ENCODE measurements at places on chromosomes 12 and 14. TPM values are rescaled to one million over a fixed set of nuclear protein-coding genes. Genes with fewer than 3 reads are reported as not detected.

GRCh38 chr12:62684570-62685295 lies 218.1 kb downstream of the MON2 start:
- H3K4me3 ChIP-seq = no peak overlapping the region
- H3K36me3 ChIP-seq = no peaks in the 10 kb centered on the region
- H3K27ac ChIP-seq = no peak overlapping the region
- no peaks in the 10 kb centered on the region for H3K27me3 ChIP-seq

GRCh38 chr12:27282754-27283153 lies 38.7 kb downstream of the STK38L start:
- DNase-seq = no peak
- H3K4me3 ChIP-seq = no peak overlapping the region
- H3K27ac ChIP-seq = no peak overlapping the region
- peaks cover 1% of the 10 kb centered on the region for H3K4me1 ChIP-seq
- no peaks in the 10 kb centered on the region for H3K27me3 ChIP-seq

DNA sequence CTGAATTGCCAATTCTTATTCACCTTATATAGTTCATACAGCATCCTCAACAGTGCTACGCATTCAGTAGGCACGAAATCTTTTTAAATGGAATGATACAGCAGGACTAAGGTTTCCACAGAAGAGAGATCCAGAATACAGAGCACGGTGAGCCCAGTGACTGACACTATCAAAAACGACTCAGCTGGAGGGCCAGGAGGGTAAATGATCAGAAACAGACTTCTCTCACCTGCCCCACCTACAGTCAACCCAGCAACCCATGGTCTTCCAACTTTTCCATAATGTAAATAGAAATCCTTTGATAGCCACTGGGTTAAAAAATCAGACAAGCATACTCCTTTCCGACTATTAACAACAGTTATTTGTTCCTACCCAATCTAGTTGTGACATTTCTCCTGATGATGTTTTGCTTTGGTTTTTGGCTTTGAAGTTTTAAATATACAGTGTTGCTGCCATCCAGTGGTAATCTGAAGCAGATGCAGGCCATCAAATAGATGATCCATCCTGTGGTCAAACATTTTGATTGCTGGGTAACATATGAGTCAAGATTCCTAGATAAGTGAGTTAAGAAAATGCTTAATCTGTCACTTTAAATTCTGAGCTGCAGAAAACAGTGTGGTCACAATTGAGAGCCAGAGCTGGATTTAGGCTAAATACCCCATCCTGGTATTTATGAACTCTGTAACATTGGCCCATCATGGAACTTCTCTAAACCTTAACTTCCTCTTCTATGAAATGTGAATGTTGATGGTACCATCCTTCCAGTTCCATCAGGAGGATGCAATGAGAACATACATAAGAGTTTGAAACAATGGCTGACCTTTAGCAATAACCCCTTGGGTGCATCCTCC lies 42.0 kb downstream of the GPHB5 start:
- no peaks in the 10 kb centered on the region for H3K4me1 ChIP-seq
- no peak overlapping the region for H3K27ac ChIP-seq
- H3K4me3 ChIP-seq = no peak overlapping the region

DNA sequence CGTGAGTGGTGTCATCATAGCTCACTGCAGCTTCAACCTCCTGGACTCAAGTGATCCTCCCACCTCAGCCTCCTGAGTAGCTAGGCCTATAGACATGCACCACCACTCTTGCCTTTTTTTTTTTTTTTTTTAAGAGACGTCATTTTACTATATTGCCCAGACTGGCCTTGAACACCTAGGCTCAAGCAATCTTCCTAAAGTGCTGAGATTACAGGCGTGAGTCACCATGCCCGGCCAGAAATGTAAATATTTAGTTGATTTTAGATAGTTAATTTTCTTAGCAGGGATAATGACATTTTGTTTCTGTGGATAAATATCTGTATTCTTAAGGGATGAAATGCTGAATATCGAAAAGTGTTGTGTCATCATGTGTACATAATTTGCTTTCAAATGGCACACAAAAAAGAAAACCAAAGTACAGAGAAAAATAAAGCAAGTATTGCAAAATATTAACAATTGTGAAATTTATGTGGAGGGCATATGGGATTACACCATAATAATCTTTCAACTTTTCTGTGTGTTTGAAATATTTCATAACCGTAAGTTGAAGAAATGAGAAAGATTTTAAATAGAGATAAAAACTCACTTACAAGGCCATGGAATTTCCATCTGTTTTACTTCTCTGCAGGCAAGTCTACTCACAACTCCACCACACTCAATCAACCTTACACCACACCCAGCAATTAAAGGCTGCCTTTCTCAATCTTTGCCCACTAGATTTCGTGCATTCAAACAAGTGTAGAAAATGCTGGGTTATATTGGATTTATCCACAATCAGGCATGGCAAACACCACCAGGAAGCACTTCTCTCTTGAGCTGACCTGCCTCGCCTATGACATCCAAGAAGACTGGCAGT lies 93.7 kb downstream of the SPTSSA start:
- H3K4me1 ChIP-seq = peaks cover 14% of the 10 kb centered on the region
- H3K27ac ChIP-seq = no peak overlapping the region
- H3K27me3 ChIP-seq = no peaks in the 10 kb centered on the region
- H3K4me3 ChIP-seq = no peak overlapping the region

GRCh38 chr14:42011221-42011620 lies 404.5 kb downstream of the LRFN5 start:
- H3K36me3 ChIP-seq = no peaks in the 10 kb centered on the region
- no peak overlapping the region for H3K4me3 ChIP-seq
- H3K4me1 ChIP-seq = no peaks in the 10 kb centered on the region
- H3K27ac ChIP-seq = no peak overlapping the region
- no peaks in the 10 kb centered on the region for H3K27me3 ChIP-seq

DNA sequence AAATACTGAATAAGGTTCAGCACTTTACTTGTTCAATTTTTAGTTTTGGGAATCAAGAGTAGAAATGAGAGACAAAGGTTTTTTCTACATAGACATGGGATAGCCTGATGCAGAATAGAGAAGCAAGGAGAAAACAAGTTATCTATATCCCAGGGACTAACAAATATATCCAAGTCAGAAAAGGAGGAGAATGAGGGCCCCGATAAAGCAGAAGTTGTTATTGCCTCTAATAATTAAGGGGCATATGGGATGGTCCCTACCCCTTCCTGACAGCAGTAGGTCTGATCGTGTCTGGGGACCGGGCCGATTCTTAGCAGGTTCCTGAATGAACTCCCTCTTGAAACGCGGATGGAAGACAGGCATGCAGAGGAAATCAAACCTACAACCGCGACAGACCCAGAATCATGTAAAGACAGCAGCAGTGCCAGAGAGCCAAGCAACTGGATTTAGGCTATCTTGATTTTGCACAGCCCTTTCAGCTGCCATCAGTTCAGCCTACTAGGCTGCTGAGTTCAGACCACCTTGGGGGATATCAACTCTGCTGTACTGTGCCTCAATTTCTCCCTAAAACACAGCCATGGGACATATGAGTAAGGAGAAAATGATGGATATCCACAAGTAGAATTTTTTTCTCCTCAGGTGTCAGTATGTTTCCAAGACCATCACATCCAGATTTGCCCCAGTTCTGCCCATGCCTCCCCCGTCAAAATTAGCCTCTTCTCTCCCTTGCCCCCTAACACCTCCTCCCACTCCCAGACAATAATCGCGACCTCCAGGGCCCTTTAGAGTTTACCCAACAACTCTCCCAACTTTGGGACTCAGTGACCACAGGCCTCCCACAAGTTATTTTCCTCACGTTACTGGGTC lies 706 bp downstream of the PRMT5 start:
- peak overlapping the region; percentile 66 for H3K27ac ChIP-seq
- H3K27me3 ChIP-seq = no peaks in the 10 kb centered on the region
- no peak for DNase-seq
- peak overlapping the region; percentile 87 for H3K4me3 ChIP-seq

GRCh38 chr14:96205059-96205977 lies 679 bp downstream of the BDKRB2 start:
- no peaks in the 10 kb centered on the region for H3K4me1 ChIP-seq
- no peaks in the 10 kb centered on the region for H3K27me3 ChIP-seq
- no peak overlapping the region for H3K4me3 ChIP-seq
- H3K36me3 ChIP-seq = no peaks in the 10 kb centered on the region

DNA sequence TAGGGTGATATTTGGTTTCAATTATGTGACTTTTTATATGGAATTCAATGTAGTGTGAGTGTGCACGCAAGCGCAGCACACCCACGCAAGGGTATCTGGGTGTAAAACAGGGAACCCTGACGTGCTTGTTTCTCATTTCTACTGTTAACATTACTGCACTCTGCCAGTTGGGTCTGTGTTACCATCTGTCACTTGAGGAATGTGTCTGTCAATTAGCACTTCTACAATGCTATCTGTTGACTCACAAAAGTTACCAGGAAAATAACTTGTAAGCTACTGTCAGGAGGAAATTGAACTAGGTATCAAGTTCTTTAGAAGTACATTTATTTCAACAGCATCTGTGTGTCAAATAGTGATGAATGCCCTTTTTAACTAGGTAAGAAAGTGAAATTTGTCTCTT lies 695.5 kb upstream of the LRFN5 start:
- no peaks in the 10 kb centered on the region for H3K4me1 ChIP-seq
- H3K27me3 ChIP-seq = no peaks in the 10 kb centered on the region
- DNase-seq = no peak
- no peaks in the 10 kb centered on the region for H3K36me3 ChIP-seq
- H3K4me3 ChIP-seq = no peak overlapping the region

GRCh38 chr12:76859611-76860010 lies 19.2 kb downstream of the CSRP2 start:
- no peaks in the 10 kb centered on the region for H3K36me3 ChIP-seq
- H3K4me1 ChIP-seq = no peaks in the 10 kb centered on the region
- H3K27me3 ChIP-seq = no peaks in the 10 kb centered on the region
- no peak overlapping the region for H3K27ac ChIP-seq
- H3K4me3 ChIP-seq = no peak overlapping the region
- DNase-seq = no peak

GRCh38 chr12:67358781-67359338 lies 89.7 kb downstream of the CAND1 start:
- H3K27ac ChIP-seq = no peak overlapping the region
- no peaks in the 10 kb centered on the region for H3K27me3 ChIP-seq
- no peaks in the 10 kb centered on the region for H3K4me1 ChIP-seq
- DNase-seq = no peak
- no peaks in the 10 kb centered on the region for H3K36me3 ChIP-seq
- no peak overlapping the region for H3K4me3 ChIP-seq

- H3K27ac ChIP-seq = no peak overlapping the region
- DNase-seq = no peak
- peaks cover 27% of the 10 kb centered on the region for H3K4me1 ChIP-seq
Measured at GRCh38 chr12:11729008-11729407, 79.5 kb downstream of the ETV6 start.

- H3K27ac ChIP-seq = no peak overlapping the region
- no peaks in the 10 kb centered on the region for H3K36me3 ChIP-seq
- no peak overlapping the region for H3K4me3 ChIP-seq
Measured at GRCh38 chr14:29205658-29206057, 439.1 kb downstream of the FOXG1 start.

DNA sequence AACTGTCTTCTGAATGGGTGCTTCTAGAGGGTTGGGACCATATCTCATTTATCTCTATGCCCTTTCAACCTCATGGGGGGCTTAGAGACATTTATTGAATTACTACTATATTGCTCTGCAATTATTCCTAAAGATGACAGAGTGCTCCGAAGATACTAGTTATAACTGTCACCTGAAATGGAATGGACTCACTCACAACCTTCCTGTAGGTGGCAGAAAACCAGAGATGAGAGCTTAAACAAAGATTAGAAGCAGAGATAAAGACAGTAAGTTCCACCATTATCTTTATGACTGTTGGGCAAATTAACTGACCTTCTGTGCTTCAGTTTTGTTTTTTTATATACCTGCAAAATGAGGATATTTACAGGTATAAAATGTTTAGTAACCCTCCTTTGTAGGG lies 31.5 kb upstream of the GTF2A1 start:
- no peaks in the 10 kb centered on the region for H3K4me1 ChIP-seq
- no peak overlapping the region for H3K4me3 ChIP-seq
- no peak for DNase-seq
- no peaks in the 10 kb centered on the region for H3K36me3 ChIP-seq

- H3K4me3 ChIP-seq = no peak overlapping the region
- H3K36me3 ChIP-seq = no peaks in the 10 kb centered on the region
- H3K27me3 ChIP-seq = no peaks in the 10 kb centered on the region
- no peak overlapping the region for H3K27ac ChIP-seq
- DNase-seq = no peak
Measured at GRCh38 chr12:131536337-131536736, 174.6 kb upstream of the SFSWAP start.

DNA sequence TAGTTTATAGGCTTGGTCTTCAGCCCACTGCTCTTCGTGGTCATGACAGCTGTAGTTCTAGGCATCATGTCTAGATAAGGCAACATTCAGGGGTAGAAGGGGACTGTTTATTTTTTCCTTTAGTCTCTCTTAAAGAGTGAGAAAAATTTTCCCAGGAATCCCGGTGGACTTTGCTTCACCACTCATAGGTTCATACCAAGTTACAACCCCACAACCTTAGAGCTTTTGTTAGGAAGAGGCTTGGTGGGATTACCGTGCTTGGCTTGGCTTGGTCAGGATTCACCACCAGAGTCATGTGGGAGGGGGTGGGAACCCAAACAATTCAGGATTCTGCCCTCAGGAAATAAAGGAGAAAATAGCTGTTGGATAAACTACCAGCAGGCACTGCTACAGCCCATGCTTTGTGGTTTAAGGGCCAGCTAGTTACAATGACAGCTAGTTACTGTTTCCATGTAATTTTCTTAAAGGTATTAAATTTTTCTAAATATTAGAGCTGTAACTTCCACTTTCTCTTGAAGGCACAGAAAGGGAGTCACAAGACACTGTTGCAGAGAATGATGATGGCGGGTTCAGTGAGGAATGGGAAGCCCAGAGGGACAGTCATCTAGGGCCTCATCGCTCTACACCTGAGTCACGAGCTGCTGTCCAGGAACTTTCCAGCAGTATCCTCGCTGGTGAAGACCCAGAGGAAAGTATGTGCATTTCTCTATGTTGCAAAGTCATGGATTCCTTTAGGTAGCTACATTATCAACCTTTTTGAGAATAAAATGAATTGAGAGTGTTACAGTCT lies 25.9 kb upstream of the PAPLN start:
- no peaks in the 10 kb centered on the region for H3K27me3 ChIP-seq
- no peaks in the 10 kb centered on the region for H3K36me3 ChIP-seq
- DNase-seq = no peak
- H3K4me1 ChIP-seq = no peaks in the 10 kb centered on the region

DNA sequence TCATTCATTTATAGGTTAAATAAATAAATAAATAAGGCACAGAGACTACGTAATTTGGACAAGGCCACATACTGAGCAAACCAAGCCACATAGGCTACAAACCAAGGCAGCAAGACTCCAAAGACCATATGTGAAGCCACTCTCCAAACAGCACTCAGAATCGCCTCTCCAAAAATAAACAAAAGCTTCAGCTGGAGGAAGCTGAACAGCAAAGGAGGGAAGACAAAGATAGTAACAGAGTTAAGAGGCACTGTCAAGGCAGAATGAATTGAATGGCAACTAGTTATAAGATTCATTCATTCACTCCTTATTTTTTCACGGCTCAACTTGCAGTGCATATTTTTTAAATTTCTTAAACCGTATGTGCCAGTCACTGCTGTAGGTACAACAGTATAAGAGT lies 200.5 kb upstream of the GRIP1 start:
- H3K27me3 ChIP-seq = no peaks in the 10 kb centered on the region
- no peak overlapping the region for H3K27ac ChIP-seq
- no peaks in the 10 kb centered on the region for H3K36me3 ChIP-seq
- no peak for DNase-seq
- no peaks in the 10 kb centered on the region for H3K4me1 ChIP-seq

Gene TAS2R10
- total RNA-seq = not detected

Gene GEMIN2
- 8.9 TPM for total RNA-seq

Gene CLEC1B
- total RNA-seq = 9.0 TPM

Gene SLC2A13
- total RNA-seq = 9.1 TPM

Gene TMEM132C
- not detected for total RNA-seq
